ENCODE measurements at places on chromosomes 3 and 15. TPM values are rescaled to one million over a fixed set of nuclear protein-coding genes. Genes with fewer than 3 reads are reported as not detected.

Gene ACTC1
- total RNA-seq: 6.6 TPM

DNA sequence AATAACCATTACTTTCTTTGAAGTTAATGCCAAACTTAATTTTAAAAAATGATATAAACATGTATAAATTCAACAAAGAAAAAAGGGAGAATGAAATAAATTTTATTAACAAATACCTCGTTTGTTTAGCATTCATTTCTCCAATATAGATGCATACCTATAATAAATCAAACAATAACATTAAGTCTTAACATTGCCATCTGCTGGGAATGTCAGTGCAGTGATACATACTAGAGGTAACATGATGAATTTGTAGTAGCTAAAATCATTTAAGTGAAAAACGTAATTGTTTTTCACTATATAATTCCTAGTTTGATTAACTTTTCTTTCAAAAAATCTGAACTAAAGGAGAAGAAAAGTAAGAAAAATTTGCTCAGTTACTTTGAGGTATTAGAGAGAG is 340.2 kb upstream of the CBLB start:
- no peak for ATAC-seq

DNA sequence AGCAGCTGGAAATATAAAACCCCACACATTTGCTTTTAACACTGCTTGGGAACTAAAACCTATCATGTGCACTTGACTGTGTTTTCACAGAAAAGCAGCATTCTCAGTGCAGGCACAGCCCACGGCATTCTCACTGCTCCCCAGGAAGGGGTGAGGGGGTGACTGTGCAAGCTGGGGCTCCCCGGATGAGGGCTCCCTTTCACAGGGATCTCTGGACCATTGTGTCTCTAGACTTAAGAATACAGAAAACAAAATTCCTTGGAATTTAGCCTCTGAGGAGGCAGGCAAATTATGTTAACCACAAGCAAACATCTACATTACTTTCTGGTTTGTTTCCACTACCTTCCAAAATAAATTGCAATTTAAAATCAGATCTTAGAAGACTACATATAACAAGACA is 100.3 kb downstream of the FSIP1 start:
- ATAC-seq: no peak

- no peak for ATAC-seq
Measured at GRCh38 chr3:70740872-70741271, 428.4 kb upstream of the MDFIC2 start.

DNA sequence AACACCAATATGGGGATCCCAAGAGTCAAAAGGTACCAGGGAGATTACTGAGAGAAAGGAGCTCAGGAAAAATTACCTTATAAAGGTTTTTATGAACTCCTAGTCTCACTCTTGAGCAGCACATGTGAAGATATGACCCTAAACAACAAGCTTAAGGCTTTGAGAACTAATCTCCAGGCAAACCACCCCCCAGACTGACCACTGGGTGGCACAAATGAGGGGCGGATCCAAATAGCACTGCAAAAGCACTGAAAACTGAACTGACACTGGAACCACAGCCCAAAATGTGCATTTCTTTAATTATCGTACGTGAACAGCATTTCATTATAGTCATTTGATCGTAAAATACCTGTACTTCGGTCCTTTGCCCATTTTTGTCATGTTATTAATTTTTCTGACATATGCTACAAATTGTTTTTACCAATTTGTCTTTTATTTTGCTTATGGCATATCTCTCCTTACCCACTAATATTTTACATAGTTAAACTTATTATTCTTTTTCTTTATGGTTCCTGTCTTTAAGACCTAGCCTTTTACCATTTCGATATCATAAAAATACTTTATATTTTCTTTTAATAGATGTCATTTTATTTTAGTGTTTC is 31.5 kb upstream of the TFDP2 start:
- ATAC-seq: no peak

GRCh38 chr15:52378746-52379394 is 83.3 kb upstream of the MYO5C start:
- no peak for ATAC-seq
